HT1080 (cell line): ENCODE measurements at places on chromosomes 13 and 19. TPM values are rescaled to one million over a fixed set of nuclear protein-coding genes. Genes with fewer than 3 reads are reported as not detected.

The CEACAM8 gene
- total RNA-seq, result not detected in 2 replicates

The BCL2L12 gene
- 21.2 and 26.0 TPM in 2 replicates for total RNA-seq

The MCEMP1 gene
- not detected in 2 replicates for total RNA-seq

The LRP3 gene
- total RNA-seq, result 20.1 and 25.4 TPM in 2 replicates

The AP1M2 gene
- total RNA-seq, result 5.8 and 8.6 TPM in 2 replicates

The ZSCAN4 gene
- total RNA-seq, result not detected in 2 replicates

The LRRC4B gene
- total RNA-seq, result 0.03 and 0.08 TPM in 2 replicates

The S1PR5 gene
- total RNA-seq, result 1.2 and 1.8 TPM in 2 replicates

The KLK4 gene
- total RNA-seq, result not detected in 2 replicates

The MEIOSIN gene
- total RNA-seq, result 0.07 and 0.37 TPM in 2 replicates

The PSPN gene
- 1.5 and 2.0 TPM in 2 replicates for total RNA-seq

The ATP12A gene
- not detected in 2 replicates for total RNA-seq

The C19orf85 gene
- total RNA-seq, result 0.10 TPM in 1 of 2 replicates, not detected in the other

The CBLC gene
- total RNA-seq, result 0.33 TPM in 1 of 2 replicates, not detected in the other

The GJB6 gene
- not detected in 2 replicates for total RNA-seq

The GARIN5A gene
- total RNA-seq, result 0.17 and 0.37 TPM in 2 replicates

The OR7C1 gene
- not detected in 2 replicates for total RNA-seq

The NPAS1 gene
- not detected in 2 replicates for total RNA-seq

The NEK3 gene
- total RNA-seq, result 2.1 and 3.0 TPM in 2 replicates

The TSHZ3 gene
- 3.6 and 4.4 TPM in 2 replicates for total RNA-seq

The AP2S1 gene
- 874 and 885 TPM in 2 replicates for total RNA-seq

The ONECUT3 gene
- total RNA-seq, result not detected in 2 replicates

The ZNF793 gene
- 0.19 TPM in 1 of 2 replicates, not detected in the other for total RNA-seq

The TMED1 gene
- total RNA-seq, result 49.2 and 55.8 TPM in 2 replicates

The PRR36 gene
- total RNA-seq, result 0.02 TPM in 1 of 2 replicates, not detected in the other

The TJP3 gene
- 0.03 TPM in 1 of 2 replicates, not detected in the other for total RNA-seq

The PALM gene
- total RNA-seq, result not detected in 2 replicates

The ZNF132 gene
- 3.5 and 4.3 TPM in 2 replicates for total RNA-seq

The NLRP11 gene
- 0.03 and 0.13 TPM in 2 replicates for total RNA-seq

The CDX2 gene
- not detected in 2 replicates for total RNA-seq

The ZNF709 gene
- total RNA-seq, result not detected in 2 replicates

The APOC4 gene
- total RNA-seq, result not detected in 2 replicates

The SPACA4 gene
- not detected in 2 replicates for total RNA-seq

The RAB3D gene
- total RNA-seq, result not detected in 2 replicates

The GNA15 gene
- total RNA-seq, result 0.05 and 0.30 TPM in 2 replicates

The OR10H1 gene
- total RNA-seq, result not detected in 2 replicates

The ZNF681 gene
- total RNA-seq, result 1.3 and 2.9 TPM in 2 replicates

The TUBA3C gene
- total RNA-seq, result 186 and 189 TPM in 2 replicates

The THSD1 gene
- 11.9 and 13.4 TPM in 2 replicates for total RNA-seq

The ZNF729 gene
- not detected in 2 replicates for total RNA-seq

The CTXN1 gene
- total RNA-seq, result 3.1 and 7.0 TPM in 2 replicates

The LHB gene
- total RNA-seq, result not detected in 2 replicates

The FDX2 gene
- 31.5 and 42.4 TPM in 2 replicates for total RNA-seq

The CLEC17A gene
- total RNA-seq, result not detected in 2 replicates

The NAPA gene
- total RNA-seq, result 74.4 and 89.0 TPM in 2 replicates

The CGB2 gene
- total RNA-seq, result 0.71 TPM in 1 of 2 replicates, not detected in the other

The KLF16 gene
- total RNA-seq, result 12.1 and 20.2 TPM in 2 replicates

The PSG5 gene
- 0.21 and 0.40 TPM in 2 replicates for total RNA-seq

The SLITRK6 gene
- 0.10 and 0.84 TPM in 2 replicates for total RNA-seq

The CDC42EP5 gene
- 1.7 and 1.8 TPM in 2 replicates for total RNA-seq

The UPK1A gene
- total RNA-seq, result not detected in 2 replicates

The FLT3LG gene
- total RNA-seq, result 6.8 and 7.3 TPM in 2 replicates

The C5AR1 gene
- total RNA-seq, result 0.03 TPM in 1 of 2 replicates, not detected in the other

The C13orf42 gene
- not detected in 2 replicates for total RNA-seq

The KMT5C gene
- total RNA-seq, result 2.4 and 5.8 TPM in 2 replicates

The CYP4F11 gene
- 0.03 TPM in 1 of 2 replicates, not detected in the other for total RNA-seq

The ZNF66 gene
- total RNA-seq, result not detected in 2 replicates

The OR4F17 gene
- total RNA-seq, result not detected in 2 replicates

The PNMA8A gene
- not detected in 2 replicates for total RNA-seq
